ENCODE measurements at places on chromosomes 6 and 20.

DNA sequence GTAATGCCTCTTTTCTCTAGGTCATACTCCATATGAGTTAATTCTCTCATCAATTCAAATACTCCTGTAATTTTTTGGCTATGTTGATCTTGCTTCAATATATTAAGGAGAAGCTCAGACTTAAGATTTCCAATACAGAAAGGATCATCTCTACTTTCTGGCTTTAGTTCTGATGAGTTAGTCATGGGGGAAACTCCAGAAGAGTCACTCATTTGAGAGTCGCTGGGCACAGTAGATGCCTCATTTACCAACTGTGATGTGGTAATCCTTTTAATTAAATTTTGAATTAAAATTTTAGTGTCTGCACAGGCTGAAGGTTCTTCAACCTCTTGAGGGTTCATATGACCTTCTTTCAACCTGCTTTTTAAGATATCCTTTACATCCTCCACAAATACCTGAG, 38.5 kb downstream of the DST start:
- no peak for DNase-seq

DNA sequence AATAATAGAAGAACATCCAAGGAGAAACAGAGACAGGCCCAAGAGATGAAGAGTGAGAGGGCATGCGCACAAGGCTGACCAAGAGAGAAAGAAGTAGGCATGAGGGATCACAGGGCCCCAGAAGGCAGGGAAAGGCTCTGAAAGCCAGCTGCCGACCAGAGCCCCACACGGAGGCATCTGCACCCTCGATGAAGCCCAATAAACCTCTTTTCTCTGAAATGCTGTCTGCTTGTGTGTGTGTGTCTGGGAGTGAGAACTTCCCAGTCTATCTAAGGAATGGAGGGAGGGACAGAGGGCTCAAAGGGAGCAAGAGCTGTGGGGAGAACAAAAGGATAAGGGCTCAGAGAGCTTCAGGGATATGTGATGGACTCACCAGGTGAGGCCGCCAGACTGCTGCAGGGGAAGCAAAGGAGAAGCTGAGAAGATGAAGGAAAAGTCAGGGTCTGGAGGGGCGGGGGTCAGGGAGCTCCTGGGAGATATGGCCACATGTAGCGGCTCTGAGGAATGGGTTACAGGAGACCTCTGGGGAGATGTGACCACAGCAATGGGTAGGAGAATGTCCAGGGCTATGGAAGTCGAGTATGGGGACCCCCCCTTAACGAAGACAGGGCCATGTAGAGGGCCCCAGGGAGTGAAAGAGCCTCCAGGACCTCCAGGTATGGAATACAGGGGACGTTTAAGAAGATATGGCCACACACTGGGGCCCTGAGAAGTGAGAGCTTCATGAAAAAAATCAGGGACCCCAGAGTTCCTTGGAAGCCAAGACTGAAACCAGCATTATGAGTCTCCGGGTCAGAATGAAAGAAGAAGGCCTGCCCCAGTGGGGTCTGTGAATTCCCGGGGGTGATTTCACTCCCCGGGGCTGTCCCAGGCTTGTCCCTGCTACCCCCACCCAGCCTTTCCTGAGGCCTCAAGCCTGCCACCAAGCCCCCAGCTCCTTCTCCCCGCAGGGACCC, 981 bp upstream of the TNF start:
- DNase-seq: no peak

DNA sequence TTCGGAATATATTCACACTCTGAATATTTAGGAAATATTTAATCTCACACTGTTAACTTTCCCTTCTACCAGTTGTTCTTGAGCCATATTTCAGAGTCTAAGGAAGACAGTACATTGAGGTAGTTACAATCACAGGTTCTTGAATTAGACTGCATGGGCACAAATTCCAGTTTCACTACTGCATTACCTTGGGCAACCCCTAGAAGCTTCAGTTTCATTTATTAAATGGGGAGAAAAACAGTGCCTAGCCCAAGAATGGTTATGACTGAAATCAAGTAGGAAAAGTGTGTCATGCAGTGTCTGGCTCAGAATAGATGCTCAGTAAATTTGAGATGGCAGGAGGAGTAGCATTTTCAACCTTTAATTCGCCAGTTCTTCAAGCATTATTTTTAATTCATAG, 124.5 kb upstream of the SAMD5 start:
- no peak for DNase-seq

DNA sequence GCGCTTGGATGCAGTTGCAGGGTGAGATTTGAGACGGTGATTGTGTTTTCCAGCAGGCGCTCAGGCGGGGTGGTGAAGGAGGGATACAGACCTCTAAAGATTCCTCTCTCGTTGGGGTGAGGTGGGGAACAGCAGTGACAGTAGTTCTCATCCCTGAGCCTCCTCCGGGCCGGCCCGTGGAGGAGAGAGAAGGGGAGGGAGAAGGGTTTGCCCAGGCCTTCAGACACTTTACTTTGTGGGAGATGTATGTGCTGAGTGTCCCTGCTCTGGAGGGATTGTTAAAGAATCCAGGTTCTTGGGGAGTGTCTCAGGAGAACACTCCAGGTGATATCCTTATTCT, 41.0 kb downstream of the PSMB9 start:
- no peak for DNase-seq

DNA sequence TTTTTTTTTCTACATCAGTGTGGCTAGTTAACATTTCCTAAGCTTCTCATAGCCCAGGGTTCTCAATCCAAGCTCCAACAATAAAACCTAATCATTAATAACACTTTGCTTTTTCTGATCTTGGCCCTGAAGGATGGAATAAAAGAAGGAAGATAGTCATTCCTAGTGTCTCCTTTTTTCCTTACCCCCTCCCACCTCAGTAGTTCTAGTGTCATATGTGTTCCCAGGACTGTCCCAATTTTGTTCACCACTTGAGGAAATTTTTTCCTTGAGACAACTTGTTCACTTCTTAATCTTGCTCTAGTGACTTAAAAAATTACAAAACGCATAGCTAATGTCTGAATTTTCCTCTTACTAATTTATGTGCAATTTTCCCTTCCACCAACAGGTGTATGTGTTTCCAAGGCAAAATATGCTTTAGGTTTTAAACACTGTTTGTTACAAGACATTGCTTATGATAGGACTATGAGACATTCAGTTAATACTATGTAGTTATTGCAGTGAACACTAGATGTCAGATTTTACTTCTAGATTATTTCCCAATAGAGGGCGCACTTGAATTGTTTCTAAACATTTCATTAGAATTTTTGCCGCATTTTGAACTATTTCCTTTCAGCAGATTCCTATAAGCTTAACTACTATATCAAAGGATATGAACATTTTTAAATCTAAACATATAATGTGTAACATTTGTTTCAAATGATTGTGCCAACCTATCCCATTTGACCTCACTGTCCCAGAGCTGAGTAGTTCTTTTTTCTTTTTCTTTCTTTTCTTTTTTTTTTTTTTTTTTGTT, 18.5 kb upstream of the C6orf141 start:
- no peak for DNase-seq
